Right renal cortex interstitium (tissue), 3 donors: ENCODE measurements at places on chromosomes 6 and 20. TPM values are rescaled to one million over a fixed set of nuclear protein-coding genes. Genes with fewer than 3 reads are reported as not detected.

GRCh38 chr20:19909725-19910124, 107.4 kb upstream of the NAA20 start:
- DNase-seq, result no peak

DNA sequence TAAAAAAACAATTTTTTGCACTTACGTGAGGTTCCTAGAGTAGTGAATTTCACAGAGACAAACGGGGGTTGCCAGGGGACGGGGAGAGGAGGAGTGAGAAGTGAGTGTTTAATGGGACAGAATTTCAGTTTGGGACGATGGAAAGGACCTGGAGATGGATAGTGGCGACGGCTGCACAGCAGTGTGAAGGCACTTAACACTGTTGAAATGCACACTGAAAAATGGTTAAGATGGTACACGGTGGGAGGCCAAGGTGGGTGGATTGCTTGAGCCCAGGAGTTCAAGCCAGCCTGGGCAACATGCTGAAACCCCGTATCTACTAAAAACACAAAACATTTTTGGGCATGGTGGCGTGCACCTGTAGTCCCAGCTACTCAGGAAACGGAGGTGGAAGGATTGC, 31.4 kb downstream of the RPP40 start:
- DNase-seq, result no peak

GRCh38 chr6:39053016-39053624, 4.5 kb downstream of the GLP1R start:
- DNase-seq, result no peak

Gene PBOV1
- polyA plus RNA-seq, result not detected

DNA sequence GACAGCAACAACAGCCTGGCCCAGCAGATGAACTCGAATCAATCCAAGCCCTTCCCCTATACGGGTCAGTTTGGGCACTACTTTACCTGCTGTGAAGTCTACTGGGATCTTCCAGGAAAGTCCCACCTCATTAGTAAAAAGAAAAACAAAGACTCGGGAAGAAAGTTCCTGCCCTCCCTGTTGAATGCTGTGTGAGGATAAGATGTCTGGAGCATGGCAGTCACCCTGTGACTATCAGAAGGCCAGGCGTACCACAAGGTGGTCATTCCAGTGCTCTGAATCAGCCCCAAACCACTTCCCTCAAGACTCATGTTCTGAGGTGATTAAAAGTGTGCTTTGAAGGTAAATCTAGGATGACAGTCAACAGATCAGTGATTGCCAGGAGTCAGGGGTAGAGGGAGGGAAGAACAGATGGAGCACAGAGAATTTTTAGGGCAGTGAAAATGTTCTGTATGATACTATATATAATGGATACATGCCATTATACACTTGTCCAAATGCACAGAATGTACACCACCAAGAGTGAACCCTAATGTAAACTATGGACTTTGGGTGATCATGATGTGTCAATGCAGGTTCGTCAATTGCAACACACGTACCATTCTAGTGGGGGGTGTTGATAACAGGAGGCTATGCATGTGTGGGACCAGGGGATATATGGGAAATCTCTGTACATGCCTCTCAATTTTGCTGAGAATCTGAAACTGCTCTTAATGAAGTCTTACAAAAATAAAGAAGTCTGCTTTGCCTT, 14.7 kb downstream of the FKBP1A start:
- DNase-seq, result no peak

DNA sequence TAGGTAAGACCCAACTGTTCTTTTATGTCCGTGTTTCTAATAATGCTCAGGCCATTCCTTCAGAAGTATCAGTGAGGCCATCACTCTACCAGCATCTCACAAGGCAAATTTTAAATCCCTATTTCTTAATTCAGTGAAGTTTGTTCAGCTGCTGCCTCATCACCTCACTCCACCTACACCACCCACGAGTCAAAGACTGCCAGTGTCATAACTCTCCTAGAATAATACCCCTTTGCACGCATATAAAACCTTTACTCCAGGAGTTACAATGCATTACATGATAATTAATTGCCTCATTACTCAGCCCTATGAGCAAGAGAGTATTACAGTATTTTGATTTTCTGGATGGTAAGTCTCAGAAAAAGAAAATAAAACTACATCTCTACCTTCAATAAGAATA, 793.6 kb downstream of the TFAP2A start:
- DNase-seq, result no peak

- DNase-seq, result no peak
Observed at GRCh38 chr6:79231666-79232065, 2.8 kb downstream of the HMGN3 start.

GRCh38 chr6:12483712-12484111, 193.6 kb downstream of the EDN1 start:
- DNase-seq, result no peak

- no peak for DNase-seq
Observed at GRCh38 chr6:13194852-13195251, 133.5 kb downstream of the TBC1D7 start.

DNA sequence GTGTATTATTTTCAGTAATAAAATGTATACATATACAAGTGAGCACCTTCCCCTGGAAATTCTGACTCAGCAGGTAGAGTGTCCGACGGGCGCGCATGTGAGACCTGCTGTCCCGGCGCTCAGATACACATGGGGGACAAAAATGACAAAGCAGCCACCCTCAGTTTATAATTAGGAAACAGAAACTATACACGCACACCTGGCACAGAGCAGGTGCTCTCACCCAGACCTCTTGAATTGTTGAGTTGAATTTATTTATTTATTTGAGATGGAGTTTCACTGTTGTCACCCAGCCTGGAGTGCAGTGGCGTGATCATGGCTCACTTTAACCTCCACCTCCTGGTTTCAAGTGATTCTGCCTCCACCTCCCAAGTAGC, 180.4 kb downstream of the ZDHHC14 start:
- DNase-seq, result no peak

DNA sequence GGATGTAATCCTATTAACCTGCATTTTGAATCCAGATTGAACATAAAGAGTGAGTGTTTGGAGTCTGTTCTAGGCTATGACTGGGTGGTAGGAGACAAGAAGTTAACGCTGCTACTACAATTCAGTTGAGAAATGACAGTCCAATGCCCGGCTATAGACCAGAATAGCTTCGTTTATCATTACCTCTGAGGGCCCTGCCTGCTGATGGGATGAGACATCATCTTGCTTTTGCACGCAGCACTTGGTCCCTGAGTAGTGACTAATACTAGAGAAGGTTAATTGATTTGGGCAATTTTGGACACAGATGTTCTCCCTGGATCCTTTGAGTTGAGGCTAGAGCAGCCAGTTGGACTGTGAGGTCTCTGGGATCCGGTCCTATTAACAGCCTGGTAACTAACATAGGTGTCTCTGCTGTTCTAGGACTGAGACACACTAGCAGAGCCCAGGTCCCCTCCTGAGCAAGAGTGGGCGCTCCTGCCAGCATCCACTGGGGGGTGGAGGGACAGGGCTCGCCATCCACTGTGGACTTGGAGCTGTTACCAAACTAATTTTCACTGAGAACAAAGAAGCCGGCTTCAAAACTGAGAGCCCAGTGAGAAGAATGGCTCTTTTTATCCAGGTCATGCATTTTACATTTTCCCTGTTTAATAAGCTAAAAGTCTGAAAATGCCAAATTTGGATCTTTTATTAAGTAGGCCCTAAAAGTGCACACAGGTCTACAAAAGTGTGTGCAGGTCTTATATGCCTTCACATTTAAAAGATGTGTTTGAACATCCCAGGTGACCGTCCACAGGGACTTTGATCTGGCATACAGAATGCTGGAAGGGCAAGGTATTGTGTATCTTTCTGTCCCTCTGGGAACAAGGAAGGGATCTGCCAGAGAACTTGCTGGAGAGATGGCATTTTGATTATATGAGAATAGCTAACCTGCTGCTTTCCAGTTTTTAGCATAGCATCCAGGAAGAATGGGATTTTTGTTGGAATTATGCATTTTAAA, 212.5 kb downstream of the CDH4 start:
- no peak for DNase-seq

GRCh38 chr6:70636596-70636995, 31.1 kb upstream of the SMAP1 start:
- no peak for DNase-seq

DNA sequence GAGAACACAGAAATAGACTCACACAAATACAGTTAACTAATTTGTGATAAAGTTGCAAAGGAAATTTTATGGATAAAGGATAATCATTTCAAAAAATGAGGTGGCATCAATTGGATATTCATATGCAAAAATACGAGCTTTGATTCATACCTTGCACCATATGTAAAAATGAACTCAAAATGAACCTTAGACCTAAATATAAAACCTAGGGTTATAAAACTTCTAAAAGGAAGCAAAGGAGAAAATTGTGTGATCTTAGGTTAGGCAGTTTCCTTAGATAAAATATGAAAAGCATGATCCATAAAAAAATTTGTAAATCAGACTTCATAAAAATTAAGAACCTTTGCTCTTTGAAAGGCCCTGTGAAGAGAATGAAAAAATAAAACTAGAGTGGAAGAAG, 85.5 kb downstream of the F13A1 start:
- no peak for DNase-seq

DNA sequence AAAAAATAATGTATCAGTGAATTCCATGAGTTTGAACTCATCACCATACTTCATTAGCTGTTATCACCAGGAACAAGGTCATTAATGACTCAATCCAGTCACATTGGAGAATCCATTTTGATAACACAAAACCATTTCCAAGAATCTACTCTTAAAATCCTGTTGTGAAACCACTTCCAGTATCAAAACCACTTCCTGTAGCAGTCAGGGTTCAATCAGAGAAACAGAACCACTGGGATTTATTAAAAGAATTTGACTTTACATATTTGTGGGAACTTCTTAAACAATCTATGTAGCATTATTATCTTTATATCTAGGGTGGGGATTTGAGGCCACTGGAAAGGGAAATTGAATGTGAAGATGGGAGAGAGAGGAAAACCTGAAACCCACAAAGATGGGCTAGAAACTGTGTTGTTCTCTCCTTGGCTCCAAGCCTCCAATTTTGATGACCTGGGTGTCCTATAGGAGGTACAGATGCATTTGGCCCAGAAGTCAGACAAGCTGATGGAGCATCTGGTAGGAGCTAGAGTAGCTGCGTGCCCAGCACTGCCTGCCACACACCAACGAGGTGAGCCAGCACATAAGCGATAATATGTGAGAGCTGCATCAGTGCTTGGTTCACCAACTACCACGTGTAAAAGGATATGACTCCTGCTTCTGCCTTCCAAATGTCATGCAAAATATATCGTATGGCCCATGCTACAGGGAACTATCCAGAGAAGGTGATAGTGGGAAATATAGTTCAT, 117.0 kb downstream of the TMEM200A start:
- no peak for DNase-seq

GRCh38 chr20:33237989-33238388, 2.2 kb downstream of the BPIFA1 start:
- no peak for DNase-seq

DNA sequence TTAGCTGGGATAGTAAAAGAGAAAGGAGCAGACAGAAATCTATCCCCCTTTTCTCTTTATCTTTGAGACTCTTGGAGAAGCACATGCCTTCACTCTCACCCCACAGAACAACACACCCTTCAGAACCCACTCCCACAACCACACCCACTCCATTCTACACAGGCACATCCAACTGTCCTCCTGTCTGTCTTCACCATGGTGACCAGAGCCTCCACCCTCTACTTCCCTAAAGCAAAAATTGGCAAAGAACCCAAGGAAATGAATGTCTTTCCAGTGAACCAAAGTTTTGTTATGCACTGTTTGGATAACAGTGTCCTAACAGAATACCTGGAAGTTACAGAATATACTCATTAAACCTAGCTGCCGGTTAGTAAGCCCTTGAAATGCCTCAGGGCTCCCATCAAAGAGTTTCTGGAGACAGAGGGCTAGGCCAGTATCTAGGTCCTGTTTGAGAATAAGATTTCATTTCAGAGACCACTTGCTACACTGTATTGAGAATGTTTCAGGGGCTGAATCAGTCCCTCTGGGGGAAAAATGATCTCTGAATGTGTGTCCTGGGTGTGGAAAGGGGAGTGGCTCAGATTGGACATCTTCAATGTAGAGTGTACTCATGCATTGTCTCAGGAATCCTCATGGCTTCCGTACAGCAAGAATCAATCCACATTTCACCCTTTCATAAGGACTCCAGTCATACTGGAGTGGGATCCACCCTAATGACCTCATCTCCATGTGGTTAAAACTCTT, 101.1 kb downstream of the LY86 start:
- no peak for DNase-seq

DNA sequence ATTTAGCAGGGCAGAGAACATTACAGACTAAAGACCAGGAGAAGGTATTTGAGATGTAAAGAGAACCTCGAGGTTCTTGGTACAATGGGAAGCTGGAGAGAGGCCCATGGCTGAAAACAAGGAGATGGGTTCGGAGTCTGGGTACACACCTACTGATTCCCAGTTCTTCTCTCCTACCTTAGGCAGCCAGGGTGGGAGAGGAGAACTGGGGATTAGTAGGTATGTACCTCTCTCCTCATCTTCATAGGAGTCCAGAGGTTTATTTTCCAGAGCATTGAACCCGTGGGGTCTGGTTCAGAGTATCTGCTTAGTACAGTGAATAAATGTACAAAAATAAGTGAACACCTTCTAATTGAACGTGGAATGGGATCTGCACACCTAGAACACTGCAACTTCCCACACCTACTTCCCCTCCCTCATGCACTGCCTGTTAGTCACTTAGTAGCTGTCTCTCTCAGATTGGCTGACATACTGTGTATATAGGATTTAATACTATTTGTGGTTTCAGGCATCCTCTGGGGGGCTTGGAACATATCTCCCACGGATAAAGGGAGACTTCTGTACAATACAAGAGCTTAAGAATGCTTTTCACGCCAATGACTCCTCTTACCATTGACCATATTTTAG, 23.5 kb upstream of the NUP153 start:
- DNase-seq, result no peak

DNA sequence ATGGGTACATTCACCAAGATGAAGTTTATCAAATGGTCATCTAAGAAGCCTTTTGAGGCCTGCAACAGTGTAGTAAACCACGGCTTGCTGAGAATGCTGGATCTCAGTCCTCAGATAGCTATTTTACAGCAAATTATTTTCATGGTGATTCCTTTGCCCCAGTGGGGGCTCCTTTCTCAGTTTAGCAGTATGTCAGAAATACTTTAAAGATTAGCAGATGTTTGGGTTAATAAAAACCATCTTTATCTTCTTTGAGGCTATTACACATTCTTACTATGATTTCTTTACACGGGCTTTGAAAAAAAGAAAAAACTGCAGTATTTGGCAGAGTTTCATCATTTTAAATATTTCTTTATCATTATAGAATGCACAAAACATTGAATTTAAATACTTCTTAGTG, 10.7 kb downstream of the MYLIP start:
- DNase-seq, result no peak

DNA sequence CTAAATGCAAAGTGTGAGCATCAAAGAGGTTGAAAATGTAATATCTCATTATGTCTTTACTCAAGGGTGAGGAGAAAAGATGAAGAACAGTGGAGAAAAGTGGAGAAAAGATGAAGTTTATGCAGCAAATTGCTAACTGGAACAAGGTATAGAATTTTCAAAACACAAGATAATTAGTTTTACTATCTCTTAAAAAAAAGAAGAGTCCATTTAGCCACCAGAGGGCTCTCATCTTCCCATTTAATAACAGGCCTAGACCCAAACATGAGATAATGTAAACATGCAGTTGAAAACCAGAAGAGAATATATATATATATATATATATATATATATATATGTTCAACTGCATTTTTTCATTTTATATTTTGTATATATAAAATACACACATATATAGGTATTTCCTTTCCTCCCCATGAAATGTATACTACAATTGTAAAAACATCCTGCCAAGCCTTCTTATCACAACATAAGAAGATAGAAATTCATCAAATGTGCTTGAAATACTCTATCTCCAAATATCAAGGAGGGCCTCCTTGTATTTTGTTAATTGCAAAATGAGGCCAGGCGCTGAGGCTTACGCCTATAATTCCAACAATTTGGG, 78.4 kb downstream of the ADTRP start:
- no peak for DNase-seq
